Heart right ventricle (tissue), 16 donors: ENCODE measurements at places on chromosomes 7 and 10. TPM values are rescaled to one million over a fixed set of nuclear protein-coding genes. Genes with fewer than 3 reads are reported as not detected.

DNA sequence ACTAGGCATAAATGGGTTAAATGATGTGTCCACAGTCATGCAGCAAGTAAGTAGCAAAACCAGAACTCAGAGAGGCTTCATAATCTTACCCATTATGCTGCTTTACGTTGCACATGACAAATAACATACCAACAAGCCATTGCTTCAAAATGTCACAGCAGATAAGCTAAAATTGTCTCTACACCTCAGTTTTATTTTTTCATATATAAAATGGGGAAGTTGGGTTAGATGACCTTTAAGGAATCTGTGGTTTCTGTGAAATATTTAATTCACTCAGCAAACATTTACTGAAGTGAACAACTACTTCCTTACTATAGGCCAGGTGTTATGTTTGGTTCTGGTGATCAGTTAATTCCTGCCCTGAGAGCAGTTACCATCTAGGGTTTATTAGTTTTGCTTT is 2.2 kb upstream of the ASCC1 start:
- no peak for DNase-seq

- DNase-seq: no peak
These were observed 36.7 kb downstream of the GNA12 start for GRCh38 chr7:2807460-2807844.

TFR2 gene
- polyA plus RNA-seq: 0.58 TPM

DNA sequence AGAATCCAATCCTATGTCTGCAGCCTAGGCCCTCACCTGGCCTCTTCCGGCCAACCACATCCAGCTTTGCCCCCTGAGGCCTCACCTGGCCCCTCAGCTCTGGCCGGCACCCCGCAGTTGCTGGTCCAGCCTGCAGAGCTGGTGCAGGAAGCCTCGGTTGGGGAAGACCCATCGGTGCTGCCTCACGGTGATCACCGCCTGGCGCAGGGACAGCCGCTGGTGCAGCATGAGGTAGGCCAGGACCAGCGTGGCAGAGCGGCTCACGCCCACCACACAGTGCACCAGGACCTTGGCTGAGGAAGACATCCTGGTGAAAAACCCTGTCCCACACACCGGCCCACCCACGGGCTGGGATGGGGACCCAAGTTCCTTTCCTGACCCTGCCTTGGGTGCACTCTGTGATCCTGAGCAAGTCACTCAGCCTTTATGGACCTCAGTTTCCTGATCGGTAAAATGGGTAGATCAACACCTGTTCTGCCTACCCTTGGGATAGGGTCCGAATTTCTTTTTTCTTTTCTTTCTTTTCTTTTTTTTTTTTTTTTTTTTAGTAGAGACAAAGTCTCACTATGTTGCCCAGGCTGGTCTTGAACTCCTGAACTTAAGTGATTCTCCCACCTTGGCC is 5.8 kb upstream of the SAMD8 start:
- no peak for DNase-seq

- peak; percentile 23 for DNase-seq
These were observed 986 bp upstream of the PDGFA start for GRCh38 chr7:520503-521161.

DNA sequence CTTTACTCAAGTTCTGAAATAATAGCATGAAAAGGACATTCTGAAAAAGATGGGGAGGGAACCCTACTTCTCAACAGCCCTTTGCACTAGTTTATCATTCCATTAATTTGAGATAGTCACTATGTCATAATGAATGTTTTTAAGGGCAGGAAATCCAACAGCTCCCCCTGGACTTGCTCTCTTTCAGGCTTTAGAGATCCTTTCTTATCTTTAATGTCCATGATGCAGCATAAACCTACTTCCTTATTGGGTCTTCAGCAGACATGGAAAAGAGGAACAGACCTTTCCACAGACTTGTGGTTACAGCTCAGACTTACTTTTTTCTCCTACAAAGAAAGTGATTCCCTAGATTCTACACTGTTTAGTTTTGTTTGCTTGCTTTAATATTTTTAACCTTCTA is 87.3 kb downstream of the IDE start:
- DNase-seq: no peak

ATRNL1 gene
- 0.06 TPM for polyA plus RNA-seq

GRCh38 chr7:73642834-73643233 is 18.5 kb upstream of the MLXIPL start:
- DNase-seq: no peak

- no peak for DNase-seq
These were observed 22.2 kb downstream of the AKR1B15 start for GRCh38 chr7:134571101-134571500.

ITIH2 gene
- not detected for polyA plus RNA-seq

CYTH3 gene
- polyA plus RNA-seq: 15.9 TPM
